ENCODE measurements at places on chromosomes 3 and 15.

DNA sequence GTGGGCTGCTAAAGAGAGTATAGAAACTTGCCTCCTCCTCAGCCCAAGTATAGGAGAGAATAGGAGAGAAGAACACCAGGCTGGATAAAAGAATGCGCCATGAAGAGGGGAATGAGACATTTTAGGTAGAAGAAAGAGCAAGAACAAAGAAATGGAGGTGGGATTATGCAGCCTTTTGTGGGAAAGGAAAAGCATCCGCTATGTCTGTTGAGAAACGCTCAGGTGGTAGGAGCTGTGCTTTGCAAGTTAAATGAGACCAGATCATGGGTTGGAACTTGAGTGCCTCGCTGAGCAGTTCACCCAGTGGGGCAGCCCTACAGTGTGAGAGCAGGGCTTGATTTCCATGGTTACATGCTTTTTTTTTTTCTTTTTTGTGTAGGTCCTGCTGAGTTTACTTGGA is 11.5 kb upstream of the RTP1 start:
- DNase-seq: no peak

- DNase-seq: no peak
Measured at GRCh38 chr15:70362350-70362749, 264.6 kb upstream of the TLE3 start.

- no peak for DNase-seq
Measured at GRCh38 chr15:81312790-81313543, 11.0 kb downstream of the STARD5 start.

- DNase-seq: no peak
Measured at GRCh38 chr3:123773681-123774431, 110.3 kb downstream of the MYLK start.

GRCh38 chr3:60220768-60221167 is 1030.5 kb downstream of the FHIT start:
- peak; percentile 54 for DNase-seq

GRCh38 chr3:160735826-160736225 is 20.2 kb upstream of the PPM1L start:
- DNase-seq: peak; percentile 95

GRCh38 chr15:65561934-65562333 is 31.7 kb downstream of the HACD3 start:
- DNase-seq: no peak

DNA sequence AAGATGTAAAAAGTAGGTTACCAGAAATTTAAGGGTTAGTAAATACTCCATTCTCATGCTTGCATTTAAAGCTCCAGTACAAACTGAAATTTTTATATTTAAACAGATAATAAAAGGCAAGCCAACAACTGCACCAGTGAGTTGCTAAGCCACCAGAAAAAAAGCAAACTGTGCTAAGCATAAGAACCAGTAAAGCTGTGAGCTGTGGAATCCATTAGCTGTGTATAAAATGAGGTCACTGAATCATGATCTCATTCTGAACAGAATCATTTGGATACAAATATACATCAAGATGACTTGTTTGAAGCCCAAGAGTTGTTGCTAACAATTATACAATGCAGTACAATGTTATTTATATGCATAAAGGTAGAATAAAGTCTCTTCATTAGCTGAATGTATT is 1312.2 kb downstream of the SI start:
- DNase-seq: no peak

GRCh38 chr15:58736018-58736643 is 13.4 kb downstream of the ADAM10 start:
- no peak for DNase-seq

- DNase-seq: no peak
Measured at GRCh38 chr3:87398168-87398801, 121.9 kb upstream of the POU1F1 start.

DNA sequence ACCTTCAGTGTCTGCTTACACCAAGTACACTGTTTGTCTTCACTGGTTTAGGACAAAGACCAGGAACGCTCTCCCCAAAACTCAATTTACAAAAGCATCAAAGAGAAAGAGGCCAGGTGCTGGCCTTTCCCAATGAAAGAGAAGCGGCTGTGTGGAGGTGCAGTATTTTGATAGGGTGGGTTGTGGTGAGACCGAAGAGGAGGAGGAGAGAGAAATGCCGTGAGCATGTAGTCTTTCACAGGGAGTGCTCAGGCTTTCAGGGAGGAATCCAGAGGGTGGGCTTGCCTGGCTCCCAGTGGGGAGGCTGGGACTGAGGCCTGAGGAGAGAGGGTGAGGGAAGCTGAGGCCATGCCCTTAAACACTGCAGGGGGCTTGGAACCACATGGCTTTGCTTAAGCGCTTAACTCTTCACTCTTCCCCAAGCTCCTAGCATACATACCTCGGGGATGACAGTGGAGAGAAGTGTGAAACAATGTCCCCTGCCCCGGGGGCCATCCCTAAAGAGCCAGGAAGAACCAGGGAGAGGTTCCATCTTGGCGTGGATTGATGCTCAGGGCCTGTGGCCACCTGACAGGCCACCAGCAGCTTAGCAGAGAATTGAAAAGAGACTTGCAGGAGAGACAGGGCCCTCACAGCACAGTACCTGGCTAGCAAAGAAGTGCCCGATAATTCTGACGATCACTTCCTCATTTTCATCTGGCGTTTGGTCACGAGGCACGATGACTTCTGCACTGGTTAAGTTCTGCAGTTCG is 60.5 kb downstream of the SENP2 start:
- DNase-seq: no peak

DNA sequence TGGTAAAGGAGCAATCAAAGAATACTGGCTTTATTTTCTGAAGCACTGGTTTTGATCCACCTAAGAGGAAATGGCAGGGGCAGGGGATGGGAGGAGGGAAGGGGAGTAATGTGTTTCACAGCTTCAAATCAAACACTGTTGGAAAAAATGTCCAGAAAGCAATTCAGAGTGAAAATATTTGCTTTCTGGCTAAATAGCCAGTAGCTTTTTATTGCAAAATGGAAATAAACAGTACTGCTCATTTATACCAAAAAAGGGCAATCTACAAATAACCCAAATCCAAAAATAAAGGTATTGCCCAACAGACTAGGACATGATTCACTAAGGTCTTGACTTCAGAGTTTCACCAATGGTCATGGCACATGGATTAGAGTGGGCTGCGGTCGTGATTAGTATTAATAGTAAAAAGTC is 279.3 kb upstream of the THBS1 start:
- DNase-seq: no peak

DNA sequence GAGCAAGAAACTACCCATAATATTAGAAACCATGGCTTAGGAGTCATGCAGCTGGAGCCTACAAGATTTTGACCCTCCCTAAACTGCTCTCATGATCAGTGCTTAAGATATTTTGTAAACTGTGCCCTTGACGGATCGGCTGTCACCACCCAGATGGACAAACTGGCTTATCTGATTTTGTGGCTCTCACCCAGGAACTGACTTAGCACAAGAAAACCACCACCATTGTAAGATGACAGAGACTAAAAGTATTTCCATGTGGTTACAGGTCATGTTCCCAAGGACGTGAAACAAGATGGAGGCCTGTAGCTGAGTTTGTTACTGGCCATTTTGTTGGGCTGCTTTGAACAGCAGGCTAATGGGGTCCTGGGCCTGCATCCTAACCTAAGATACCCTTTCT is 940.9 kb downstream of the OTOL1 start:
- no peak for DNase-seq

Data from NCI-H2081 treated with DMSO at 0.1 percent for 48 hours (cell line).